ENCODE measurements at places on chromosomes 16 and 17.

GRCh38 chr17:40068584-40068916 is 5.8 kb downstream of the THRA start:
- H3K4me3 ChIP-seq: peak overlapping the region; percentile 79
- H3K4me1 ChIP-seq: peaks cover 85% of the 10 kb centered on the region
- DNase-seq: no peak
- H3K36me3 ChIP-seq: no peaks in the 10 kb centered on the region

- no peak for DNase-seq
- H3K36me3 ChIP-seq: peaks cover 99% of the 10 kb centered on the region
- H3K4me3 ChIP-seq: no peak overlapping the region
- H3K27me3 ChIP-seq: no peaks in the 10 kb centered on the region
- peaks cover 33% of the 10 kb centered on the region for H3K4me1 ChIP-seq
- H3K27ac ChIP-seq: peak overlapping the region; percentile 81
Observed at GRCh38 chr17:42704837-42705494, 22.6 kb downstream of the CNTNAP1 start.

DNA sequence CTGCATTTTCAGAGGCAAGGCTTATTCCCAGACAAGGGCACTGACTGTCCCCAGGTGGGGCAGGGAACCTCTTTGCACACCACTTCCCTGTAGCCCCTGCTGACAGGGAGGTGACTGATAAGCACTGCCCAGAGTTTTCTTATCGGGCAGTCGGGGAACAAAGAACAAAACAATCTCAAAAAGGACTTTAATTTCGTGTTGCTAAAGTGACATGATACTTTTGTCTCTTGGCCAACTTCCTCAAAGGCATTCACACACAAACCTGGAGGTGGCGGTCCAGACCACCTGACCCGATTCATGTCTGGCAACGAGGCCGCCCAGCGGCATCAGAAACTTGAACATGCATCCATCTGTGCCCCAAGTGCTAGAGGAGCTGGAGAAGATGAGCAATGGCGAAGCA is 28.9 kb downstream of the ZDHHC7 start:
- no peak overlapping the region for H3K4me3 ChIP-seq
- DNase-seq: no peak
- peaks cover 20% of the 10 kb centered on the region for H3K4me1 ChIP-seq

DNA sequence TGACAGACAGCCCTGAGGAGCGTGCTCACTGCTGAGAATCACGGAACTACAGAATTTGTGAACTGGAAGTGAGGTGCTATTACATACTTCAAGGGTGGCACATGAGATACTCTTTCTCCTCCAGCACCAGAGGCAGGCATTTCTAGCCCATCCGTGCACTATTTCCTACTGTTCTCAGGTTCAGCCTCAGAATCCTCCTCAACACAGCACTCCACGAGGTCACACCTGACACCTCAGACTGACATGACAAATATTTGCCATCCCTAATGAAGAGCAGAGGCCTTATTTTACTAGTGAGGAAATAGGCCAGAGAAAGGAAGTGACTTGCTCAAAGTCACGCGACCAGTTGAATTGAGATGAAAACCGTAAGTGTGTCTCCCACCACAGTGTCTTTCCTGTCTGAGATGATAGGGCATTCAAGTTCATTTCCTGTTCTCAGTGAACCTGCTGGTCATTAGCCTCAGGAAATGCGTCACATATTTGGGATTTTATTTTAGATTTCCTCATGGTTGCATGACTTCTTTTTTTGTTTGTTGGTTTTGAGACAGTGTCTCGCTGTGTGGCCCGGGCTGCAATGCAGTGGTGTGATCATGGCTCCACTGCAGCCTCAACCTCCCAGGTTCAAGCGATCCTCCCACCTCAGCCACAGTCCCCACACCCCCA is 23.6 kb downstream of the SEZ6 start:
- H3K27ac ChIP-seq: peak overlapping the region; percentile 96
- H3K27me3 ChIP-seq: no peaks in the 10 kb centered on the region
- H3K4me1 ChIP-seq: peaks cover 29% of the 10 kb centered on the region
- DNase-seq: peak; percentile 61
- H3K36me3 ChIP-seq: no peaks in the 10 kb centered on the region
- no peak overlapping the region for H3K4me3 ChIP-seq

DNA sequence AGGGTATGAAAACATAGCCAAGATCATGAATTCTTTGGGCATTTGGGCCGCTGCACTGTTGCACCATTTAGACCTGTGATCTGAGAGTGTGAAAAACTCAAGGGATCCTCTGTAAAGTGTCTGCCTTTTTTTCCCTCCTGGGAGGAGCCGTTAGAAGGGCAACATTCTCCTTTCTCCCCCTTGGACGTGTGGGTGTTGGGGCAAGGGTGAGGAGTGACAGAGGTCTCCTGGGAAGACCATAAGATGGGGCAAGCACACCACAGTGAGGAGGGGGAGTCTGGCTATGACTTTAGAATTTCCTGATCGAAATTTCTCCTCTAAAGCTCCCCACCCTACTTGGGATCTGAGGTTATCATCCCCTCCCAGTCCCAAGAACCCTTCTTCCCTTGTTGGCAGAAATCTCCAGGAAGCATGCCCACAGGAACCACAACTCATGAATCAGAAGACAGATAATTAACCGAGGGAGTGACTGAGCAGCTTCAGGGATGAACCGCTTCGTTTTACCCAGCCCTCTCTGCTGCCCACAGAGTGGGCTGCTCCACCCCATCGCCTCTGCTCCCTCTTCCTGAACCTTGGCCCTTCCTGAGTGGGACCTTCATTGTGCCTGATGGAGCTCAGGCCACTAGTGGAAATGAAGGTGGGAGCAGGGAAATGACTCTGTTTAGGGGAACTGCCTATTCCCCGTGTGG is 4.2 kb downstream of the ITGB3 start:
- peaks cover 18% of the 10 kb centered on the region for H3K4me1 ChIP-seq
- H3K27me3 ChIP-seq: peaks cover 72% of the 10 kb centered on the region
- H3K36me3 ChIP-seq: no peaks in the 10 kb centered on the region
- H3K4me3 ChIP-seq: no peak overlapping the region

DNA sequence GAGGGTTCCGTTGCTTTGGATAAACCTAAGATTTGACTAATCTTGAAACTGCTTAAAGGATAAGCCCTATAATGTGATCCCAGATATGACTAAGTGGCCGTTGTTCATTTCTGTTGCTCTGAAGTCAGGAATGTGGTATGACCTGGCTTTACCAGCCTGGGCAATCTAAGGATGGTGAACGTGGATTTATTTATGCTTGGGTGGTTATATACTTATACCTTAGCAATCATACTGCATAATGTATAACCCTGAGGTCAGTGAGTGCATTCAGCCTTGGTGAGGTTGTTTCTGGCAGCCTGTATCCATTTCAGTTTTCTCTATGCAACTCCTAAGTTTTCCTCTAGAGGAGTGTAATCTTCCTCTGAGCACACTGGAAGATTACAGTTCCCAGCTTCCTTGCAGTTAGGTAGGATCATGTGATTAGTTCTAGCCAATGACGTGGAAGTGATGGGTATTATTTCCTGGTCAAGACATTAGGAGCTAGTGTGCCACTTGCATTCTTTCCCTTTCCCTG is 41.9 kb downstream of the FTO start:
- DNase-seq: no peak
- H3K27me3 ChIP-seq: no peaks in the 10 kb centered on the region
- H3K36me3 ChIP-seq: peaks cover 6% of the 10 kb centered on the region
- peaks cover 35% of the 10 kb centered on the region for H3K4me1 ChIP-seq
- H3K4me3 ChIP-seq: no peak overlapping the region

- peaks cover 2% of the 10 kb centered on the region for H3K4me1 ChIP-seq
- DNase-seq: no peak
- H3K4me3 ChIP-seq: no peak overlapping the region
- H3K27me3 ChIP-seq: no peaks in the 10 kb centered on the region
- H3K27ac ChIP-seq: no peak overlapping the region
- peaks cover 95% of the 10 kb centered on the region for H3K36me3 ChIP-seq
Observed at GRCh38 chr16:58577141-58577540, 52.5 kb downstream of the CNOT1 start.

GRCh38 chr16:28917095-28917494 is 7.9 kb downstream of the RABEP2 start:
- H3K4me1 ChIP-seq: no peaks in the 10 kb centered on the region
- no peak overlapping the region for H3K4me3 ChIP-seq
- H3K27me3 ChIP-seq: no peaks in the 10 kb centered on the region
- no peak overlapping the region for H3K27ac ChIP-seq

GRCh38 chr16:69438465-69438864 is 14.0 kb downstream of the CYB5B start:
- peaks cover 81% of the 10 kb centered on the region for H3K36me3 ChIP-seq
- H3K4me1 ChIP-seq: peaks cover 70% of the 10 kb centered on the region
- H3K4me3 ChIP-seq: peak overlapping the region; percentile 7
- no peak for DNase-seq
- H3K27me3 ChIP-seq: no peaks in the 10 kb centered on the region

GRCh38 chr17:76107509-76107908 is 3.9 kb upstream of the EXOC7 start:
- peaks cover 14% of the 10 kb centered on the region for H3K4me1 ChIP-seq
- H3K4me3 ChIP-seq: no peak overlapping the region
- H3K36me3 ChIP-seq: peaks cover 13% of the 10 kb centered on the region
- no peaks in the 10 kb centered on the region for H3K27me3 ChIP-seq

GRCh38 chr17:81406117-81406953 is 11.1 kb downstream of the BAHCC1 start:
- H3K27me3 ChIP-seq: peaks cover 81% of the 10 kb centered on the region
- peaks cover under 1% of the 10 kb centered on the region for H3K4me1 ChIP-seq
- DNase-seq: no peak
- H3K27ac ChIP-seq: no peak overlapping the region

DNA sequence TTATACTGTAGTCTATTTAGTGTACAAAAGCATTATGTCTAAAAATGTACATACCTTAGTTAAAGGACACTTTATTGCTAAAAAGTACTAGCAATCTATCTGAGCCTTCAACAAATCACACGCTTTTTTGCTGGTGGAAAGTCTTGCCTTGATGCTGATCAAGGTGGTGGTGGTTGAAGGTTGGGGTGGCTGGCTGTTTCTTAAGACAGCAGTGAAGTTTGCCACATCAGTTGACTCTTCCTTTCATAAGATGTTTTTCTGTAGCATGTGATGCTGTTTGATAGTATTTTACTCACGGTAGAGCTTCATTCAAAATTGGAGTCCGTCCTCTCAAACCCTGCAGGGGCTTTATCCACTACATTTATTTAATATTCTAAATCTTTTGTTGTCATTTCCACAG is 8.6 kb downstream of the ADGRG5 start:
- no peak overlapping the region for H3K4me3 ChIP-seq
- H3K36me3 ChIP-seq: no peaks in the 10 kb centered on the region
- H3K27ac ChIP-seq: no peak overlapping the region

DNA sequence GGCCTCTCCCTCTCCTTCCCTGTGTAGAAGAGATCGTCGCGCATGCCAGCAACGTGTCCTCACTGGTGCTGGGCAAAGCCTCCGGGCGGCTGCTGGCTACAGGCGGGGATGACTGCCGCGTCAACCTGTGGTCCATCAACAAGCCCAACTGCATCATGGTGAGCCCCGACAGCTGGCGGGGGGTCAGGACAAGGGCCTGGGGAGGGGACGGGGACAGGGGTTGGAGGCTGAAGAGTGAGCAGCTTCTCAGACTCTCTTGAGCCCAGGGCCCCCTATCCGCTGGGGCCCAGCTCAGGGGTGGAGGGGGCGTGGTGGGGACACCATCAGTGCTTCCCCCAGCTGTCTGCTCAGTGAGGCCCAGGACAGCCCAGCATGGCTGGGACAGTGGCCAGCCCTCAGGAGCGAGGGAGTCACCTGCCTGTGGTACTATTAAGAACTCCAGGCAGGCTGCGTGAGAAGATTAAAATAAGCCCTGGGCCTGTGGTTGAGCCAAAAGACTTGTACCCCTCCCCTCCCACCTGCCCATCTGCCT is 6.2 kb downstream of the KATNB1 start:
- DNase-seq: no peak
- no peak overlapping the region for H3K27ac ChIP-seq
- H3K4me1 ChIP-seq: peaks cover 12% of the 10 kb centered on the region
- H3K27me3 ChIP-seq: no peaks in the 10 kb centered on the region
- H3K4me3 ChIP-seq: no peak overlapping the region

DNA sequence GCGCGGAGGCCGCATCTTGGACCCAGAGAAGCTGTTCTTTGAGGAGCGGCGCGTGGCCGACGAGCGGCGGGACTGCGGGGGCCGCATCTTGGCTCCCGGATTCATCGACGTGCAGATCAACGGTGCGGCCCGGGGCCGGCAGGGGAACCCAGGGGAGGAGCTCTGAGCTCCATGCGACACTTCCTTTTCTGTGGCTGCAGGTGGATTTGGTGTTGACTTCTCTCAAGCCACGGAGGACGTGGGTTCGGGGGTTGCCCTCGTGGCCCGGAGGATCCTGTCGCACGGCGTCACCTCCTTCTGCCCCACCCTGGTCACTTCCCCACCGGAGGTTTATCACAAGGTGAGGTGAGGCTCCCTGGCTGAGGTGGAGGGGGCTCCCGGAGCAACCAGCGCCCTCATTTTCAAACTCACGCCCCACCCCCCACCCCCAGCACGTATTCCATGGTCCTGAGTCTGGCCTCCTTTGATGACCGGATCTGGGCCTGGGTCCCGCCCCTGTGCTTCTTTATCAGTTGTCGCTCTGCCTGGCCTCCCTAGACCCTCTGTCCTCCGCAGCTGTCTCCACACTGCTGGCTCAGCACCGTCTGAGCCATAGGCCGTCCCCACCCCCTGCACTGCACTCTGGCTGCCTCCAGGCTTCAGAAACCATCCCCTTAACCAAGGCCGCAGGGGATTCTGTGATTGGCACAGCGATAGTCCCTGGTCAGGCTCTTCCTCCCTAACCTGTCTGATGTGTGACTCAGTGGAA is 787 bp downstream of the AMDHD2 start:
- peaks cover 50% of the 10 kb centered on the region for H3K4me1 ChIP-seq
- DNase-seq: peak; percentile 60
- peak overlapping the region; percentile 95 for H3K27ac ChIP-seq
- H3K36me3 ChIP-seq: peaks cover 64% of the 10 kb centered on the region

- no peak for DNase-seq
- H3K4me3 ChIP-seq: no peak overlapping the region
Observed at GRCh38 chr16:78460428-78460827, 361.0 kb downstream of the WWOX start.

DNA sequence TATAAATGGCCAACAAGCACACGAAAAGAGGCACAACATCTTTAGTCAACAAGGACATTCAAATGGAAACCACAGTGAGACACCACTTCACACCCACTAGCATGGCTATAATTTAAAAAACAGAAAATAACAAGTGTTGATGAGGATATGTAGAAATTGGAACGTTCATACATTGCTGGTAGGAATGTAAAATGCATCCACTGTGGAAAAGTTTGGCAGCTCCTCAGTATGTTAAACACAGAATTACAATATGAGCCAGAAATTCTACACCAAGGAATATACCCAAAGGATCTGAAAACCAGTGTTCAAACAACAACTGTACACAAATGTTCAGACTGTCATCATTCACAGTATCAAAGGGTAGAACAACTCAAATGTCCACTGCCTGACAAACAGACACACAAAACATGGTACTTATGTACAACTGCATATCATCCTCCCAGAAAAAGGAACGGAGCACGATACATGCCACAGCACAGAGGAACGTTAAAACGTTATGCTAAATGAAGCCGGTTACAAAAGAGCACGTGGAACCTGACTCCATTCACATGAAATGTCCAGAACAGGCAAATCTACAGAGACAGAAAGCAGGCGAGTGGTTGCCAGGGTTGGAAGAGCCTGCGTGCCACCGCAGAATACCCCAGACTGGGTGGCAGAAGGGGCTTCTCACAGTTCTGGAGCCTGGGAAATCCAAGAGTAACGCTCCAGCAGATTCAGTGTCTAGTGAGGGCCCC is 32.8 kb upstream of the METRNL start:
- H3K27ac ChIP-seq: no peak overlapping the region
- H3K4me1 ChIP-seq: peaks cover 55% of the 10 kb centered on the region
- peaks cover 60% of the 10 kb centered on the region for H3K36me3 ChIP-seq
- DNase-seq: peak; percentile 6
- H3K27me3 ChIP-seq: no peaks in the 10 kb centered on the region
- H3K4me3 ChIP-seq: no peak overlapping the region

- DNase-seq: no peak
- H3K36me3 ChIP-seq: no peaks in the 10 kb centered on the region
- no peak overlapping the region for H3K27ac ChIP-seq
- peaks cover 4% of the 10 kb centered on the region for H3K4me1 ChIP-seq
- H3K27me3 ChIP-seq: no peaks in the 10 kb centered on the region
Observed at GRCh38 chr16:46746821-46747776, 1.0 kb downstream of the MYLK3 start.
